Testis (tissue), 5 donors: ENCODE measurements at places on chromosomes 1 and 21. TPM values are rescaled to one million over a fixed set of nuclear protein-coding genes. Genes with fewer than 3 reads are reported as not detected.

Gene PEAR1
- 10.5 TPM for polyA plus RNA-seq

DNA sequence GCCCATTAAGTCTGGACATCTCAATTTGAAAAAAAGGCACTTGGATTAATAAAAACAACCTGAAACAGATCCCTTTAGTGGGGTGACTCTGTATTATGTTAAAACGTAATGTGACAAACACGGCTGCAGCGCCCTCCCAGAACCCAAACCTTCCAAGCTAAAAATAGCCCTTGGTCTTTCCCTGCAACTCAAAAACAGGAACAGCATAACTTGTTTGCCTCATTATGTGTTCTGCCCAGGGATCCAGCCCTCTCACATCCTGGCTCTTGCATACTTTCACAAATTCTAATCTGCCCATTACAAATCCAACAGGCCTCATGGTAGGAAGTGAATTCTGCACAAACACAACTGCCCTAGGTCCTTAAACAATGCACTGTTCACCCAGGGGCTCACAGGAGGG is 94.7 kb upstream of the GADD45A start:
- H3K4me1 ChIP-seq, result peaks cover 45% of the 10 kb centered on the region
- H3K36me3 ChIP-seq, result no peaks in the 10 kb centered on the region
- peak overlapping the region; percentile 84 for H3K27ac ChIP-seq

DNA sequence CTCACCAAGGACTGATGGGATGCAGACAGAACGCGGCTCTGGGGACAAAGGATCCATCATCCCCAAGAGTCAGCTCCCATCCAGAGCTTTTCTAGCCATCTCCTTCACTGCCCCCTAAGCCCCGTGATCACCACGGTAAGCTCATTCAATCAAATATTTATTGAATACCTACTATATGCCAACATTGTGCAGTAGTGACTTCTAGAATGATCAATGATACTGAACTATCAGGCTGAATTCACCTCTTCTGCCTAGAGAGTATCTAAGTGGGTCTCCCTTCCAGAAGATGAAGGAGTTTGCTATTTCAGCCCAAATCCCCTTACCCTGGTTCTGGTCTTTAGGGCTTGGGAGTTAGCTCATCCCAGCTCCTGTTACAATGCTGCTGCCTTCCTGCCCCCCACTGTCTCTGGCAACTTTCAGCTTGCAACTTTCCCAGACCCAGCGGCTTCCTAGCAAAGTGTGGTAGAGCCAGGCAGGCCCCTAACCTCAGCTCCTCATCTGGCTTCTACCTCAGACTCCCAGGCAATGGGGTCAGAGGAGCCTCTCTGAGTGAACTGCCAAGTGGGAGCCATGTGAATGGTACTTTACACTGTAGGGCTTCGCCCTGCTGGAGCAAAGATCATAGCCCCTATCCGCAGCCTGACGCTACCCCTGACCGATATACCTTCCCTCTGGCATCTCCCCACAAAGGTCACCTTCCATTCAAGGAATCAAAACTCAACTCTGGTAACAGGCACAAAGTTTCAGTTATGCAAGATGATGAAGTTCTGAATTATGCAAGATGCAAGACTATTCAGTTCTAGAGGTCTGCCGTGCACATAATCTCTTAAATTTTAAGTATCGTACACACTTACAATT is 20.9 kb downstream of the TMEM53 start:
- no peaks in the 10 kb centered on the region for H3K36me3 ChIP-seq
- H3K4me1 ChIP-seq, result no peaks in the 10 kb centered on the region
- DNase-seq, result no peak

DNA sequence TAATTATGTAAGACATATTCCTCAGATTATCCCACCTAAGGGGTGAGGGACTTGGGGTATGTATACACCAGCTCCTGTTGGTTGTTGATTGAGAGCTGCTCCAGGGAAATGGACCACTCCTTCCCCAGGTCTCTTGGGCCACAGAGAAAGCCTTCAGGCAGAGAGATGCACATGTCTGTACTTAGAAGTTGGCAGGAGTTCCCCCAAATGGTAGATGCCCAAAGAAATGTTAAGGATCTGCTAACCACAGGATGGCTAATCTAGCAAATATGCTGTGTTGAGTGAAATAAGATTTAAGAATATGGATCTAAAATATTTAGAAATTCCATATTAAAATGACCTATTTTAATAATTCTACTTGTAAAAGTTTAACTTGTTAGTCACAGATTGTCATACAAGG is 100.8 kb upstream of the DNAH14 start:
- H3K4me1 ChIP-seq, result no peaks in the 10 kb centered on the region

- H3K27ac ChIP-seq, result no peak overlapping the region
- H3K27me3 ChIP-seq, result no peaks in the 10 kb centered on the region
- no peak for DNase-seq
- H3K36me3 ChIP-seq, result no peaks in the 10 kb centered on the region
- H3K4me3 ChIP-seq, result no peak overlapping the region
Observed at GRCh38 chr1:109799445-109799844, 35.7 kb upstream of the EPS8L3 start.

DNA sequence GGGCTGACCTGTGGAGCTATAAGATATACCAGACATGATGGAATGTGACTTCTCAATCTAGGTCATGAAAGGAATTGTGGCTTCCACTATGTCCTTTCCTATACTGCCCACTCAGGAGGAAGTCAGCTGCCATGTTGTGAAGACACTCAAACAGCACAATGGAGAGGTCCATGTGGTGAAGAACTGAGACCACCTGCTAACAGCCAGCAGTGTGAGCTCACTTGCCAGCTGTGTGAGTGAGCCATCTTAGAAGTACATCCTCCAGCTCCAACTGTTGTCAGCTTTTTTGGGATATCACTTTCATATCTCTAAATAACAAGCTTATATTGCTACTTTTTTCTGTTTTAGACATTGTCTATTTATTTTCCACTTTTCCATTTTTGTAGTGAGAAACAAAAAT is 29.7 kb downstream of the OLFML3 start:
- DNase-seq, result no peak
- no peak overlapping the region for H3K27ac ChIP-seq
- no peaks in the 10 kb centered on the region for H3K36me3 ChIP-seq
- H3K27me3 ChIP-seq, result no peaks in the 10 kb centered on the region
- no peaks in the 10 kb centered on the region for H3K4me1 ChIP-seq
- no peak overlapping the region for H3K4me3 ChIP-seq

Gene CELA3A
- not detected for polyA plus RNA-seq

Gene SV2A
- polyA plus RNA-seq, result 2.3 TPM

Gene ZNF695
- polyA plus RNA-seq, result 2.8 TPM

- DNase-seq, result no peak
- no peaks in the 10 kb centered on the region for H3K36me3 ChIP-seq
- no peak overlapping the region for H3K4me3 ChIP-seq
- H3K27ac ChIP-seq, result no peak overlapping the region
- H3K27me3 ChIP-seq, result no peaks in the 10 kb centered on the region
Observed at GRCh38 chr1:229572286-229572685, 13.8 kb upstream of the ABCB10 start.

Gene PTCH2
- polyA plus RNA-seq, result 15.2 TPM

DNA sequence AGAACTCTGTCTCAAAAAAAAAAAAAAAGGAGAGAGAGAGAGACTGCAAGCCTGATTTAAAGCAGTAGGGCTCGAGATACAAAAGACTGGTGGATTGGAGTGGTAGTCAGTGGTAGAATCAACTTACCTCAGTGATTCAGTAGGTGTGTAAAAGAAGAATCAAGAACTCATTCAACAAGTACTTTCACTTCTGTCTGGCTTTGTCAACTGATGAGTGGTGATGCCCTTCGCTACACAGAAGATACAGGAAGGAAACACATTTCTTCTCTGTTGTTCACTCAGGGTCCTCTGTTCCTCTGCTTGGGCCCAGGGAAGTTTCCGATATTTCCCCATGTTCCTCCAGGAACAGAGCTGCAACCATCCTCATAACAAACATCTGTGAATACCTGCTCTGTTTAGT is 68.6 kb upstream of the COG2 start:
- H3K27me3 ChIP-seq, result no peaks in the 10 kb centered on the region
- no peak overlapping the region for H3K27ac ChIP-seq
- no peak overlapping the region for H3K4me3 ChIP-seq
- no peak for DNase-seq

- no peaks in the 10 kb centered on the region for H3K36me3 ChIP-seq
- no peak overlapping the region for H3K27ac ChIP-seq
- no peaks in the 10 kb centered on the region for H3K4me1 ChIP-seq
- no peak for DNase-seq
- H3K27me3 ChIP-seq, result no peaks in the 10 kb centered on the region
Observed at GRCh38 chr1:187838335-187839293, 1009.9 kb downstream of the PLA2G4A start.

DNA sequence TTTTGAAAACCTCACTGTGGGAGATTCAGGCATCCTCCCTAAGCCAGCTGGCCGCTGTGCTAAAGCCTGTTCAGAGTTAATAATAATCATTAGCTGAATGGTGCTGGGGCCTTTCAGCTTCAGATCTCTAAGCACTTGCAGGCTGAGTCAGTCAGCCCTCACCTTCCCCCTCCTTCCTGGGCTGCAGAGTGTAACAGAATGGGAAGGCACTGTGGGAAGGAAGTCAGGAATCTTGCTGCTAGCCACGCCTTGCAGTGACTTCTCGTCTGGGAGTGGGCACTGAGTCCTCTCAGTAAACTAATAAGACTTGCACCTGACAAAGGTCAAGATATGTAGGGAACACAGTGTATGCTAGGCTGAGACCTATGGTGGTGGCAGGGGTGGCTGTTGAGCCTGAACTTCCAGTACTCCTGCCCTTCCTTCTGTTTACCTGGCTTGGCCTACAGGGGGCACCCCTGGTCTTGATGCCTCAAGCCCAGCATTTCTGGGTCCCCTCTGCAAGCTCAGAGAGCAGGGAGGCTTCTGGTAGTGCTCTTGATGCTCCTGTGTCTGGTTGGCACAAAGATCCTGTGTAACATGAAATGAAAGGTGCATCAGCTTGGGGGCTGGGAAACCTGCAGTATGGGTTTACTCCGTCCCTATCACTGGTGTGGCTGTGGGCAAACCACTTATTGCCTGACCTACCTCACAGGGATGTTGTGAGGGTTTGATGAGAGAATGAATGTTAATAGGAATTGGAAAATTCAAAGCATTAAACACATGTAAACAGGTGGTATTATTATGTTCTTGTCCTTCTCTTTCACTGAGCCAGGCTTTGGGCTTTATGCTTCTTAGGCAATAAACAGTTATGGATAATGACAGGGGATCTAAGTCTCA is 6.0 kb downstream of the CYB561D1 start:
- H3K27ac ChIP-seq, result peak overlapping the region; percentile 56
- peak; percentile 67 for DNase-seq
- H3K36me3 ChIP-seq, result no peaks in the 10 kb centered on the region
- H3K4me1 ChIP-seq, result peaks cover 36% of the 10 kb centered on the region

Gene RGL1
- 34.3 TPM for polyA plus RNA-seq
